Uterus (tissue), 4 donors: ENCODE measurements at places on chromosomes 4 and X. TPM values are rescaled to one million over a fixed set of nuclear protein-coding genes. Genes with fewer than 3 reads are reported as not detected.

The VAMP7 gene
- total RNA-seq, result 38.9 TPM

GRCh38 chrX:108438110-108438623 lies at the start of gene COL4A6:
Gene COL4A6, minus strand, starts transcription at chrX:108438422. Its CDS starts 226 bp downstream, at chrX:108438196.
- peak within 1 kb of the TSS; percentile 50 for H3K4me3 ChIP-seq
- no peaks in the 10 kb centered on the region for H3K4me1 ChIP-seq
- peaks cover 6% of the 10 kb centered on the region for H3K27me3 ChIP-seq
- peak; percentile 41 for DNase-seq
- peak within 1 kb of the TSS; percentile 79 for H3K27ac ChIP-seq
- H3K36me3 ChIP-seq, result no peaks in the 10 kb centered on the region

DNA sequence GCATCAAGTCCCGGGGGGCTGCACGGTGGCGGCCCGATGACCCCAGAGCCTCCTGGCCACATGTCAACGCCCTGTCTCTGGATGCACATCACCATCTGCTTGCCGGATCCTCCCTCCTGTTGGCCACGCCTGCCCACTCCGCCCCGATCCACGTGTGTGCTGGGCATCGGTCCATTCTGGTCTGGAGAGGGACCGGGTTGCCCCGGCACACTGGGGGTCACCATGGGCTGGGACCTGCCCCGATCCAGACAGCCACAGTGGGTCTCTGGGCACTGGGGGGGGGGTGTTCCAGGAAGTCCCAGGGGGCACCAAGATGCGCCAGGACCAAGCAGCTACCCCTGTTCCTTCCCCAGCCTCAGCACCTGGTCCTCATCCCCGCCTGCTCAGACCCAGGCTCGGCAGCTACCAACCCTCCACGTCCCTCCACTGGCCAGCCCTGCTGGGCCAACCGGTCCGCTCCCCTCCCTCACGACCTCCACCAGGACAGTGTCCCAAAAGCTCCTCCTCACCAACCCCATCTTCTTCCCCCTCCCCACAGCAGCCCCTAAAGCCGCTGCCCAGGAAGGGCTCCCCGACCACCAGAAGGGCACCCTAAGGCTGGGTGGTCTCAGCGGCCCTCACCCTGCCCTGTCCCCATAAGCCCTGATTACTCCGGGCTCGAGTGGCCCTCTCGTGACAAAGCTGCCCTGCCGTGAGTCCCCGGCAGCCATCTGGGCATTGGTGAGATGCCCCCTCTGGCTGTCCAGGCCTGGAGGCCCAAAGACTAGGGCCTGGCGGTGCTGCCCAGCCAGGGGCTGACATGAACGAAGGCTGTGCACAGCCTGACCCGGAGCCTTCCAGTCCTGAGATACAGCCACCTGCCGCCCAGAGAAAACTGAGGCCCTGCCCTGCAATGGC lies 4.6 kb downstream of the CTBP1 start:
- H3K27me3 ChIP-seq, result no peaks in the 10 kb centered on the region
- DNase-seq, result peak; percentile 52
- H3K27ac ChIP-seq, result no peak overlapping the region
- H3K4me1 ChIP-seq, result peaks cover 44% of the 10 kb centered on the region

The ATOH1 gene
- not detected for total RNA-seq

DNA sequence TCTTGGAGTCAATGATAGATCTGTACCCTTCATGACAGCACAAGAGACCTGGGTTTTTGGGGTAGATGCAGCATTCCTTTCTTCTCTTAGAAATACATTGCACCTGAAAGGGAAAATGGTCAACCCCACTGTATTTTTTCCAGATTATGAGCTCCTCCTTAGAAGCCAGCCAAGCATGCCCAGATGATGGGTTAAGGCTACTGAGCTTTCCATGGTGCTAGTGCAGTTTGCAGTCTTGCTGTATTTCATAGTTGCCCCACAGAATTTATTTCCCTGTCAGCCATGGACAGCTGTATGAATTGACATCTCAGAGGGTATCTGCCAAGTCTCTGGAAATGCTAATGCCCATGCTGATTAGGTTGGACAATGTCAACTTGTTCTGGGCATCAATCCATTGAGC lies 73.7 kb upstream of the H2AZ1 start:
- no peaks in the 10 kb centered on the region for H3K27me3 ChIP-seq
- DNase-seq, result no peak
- no peaks in the 10 kb centered on the region for H3K4me1 ChIP-seq
- H3K27ac ChIP-seq, result no peak overlapping the region
- H3K36me3 ChIP-seq, result no peaks in the 10 kb centered on the region

GRCh38 chr4:7462509-7462971 lies 27.8 kb upstream of the PSAPL1 start:
- H3K27me3 ChIP-seq, result no peaks in the 10 kb centered on the region
- H3K36me3 ChIP-seq, result no peaks in the 10 kb centered on the region
- H3K4me1 ChIP-seq, result no peaks in the 10 kb centered on the region
- H3K27ac ChIP-seq, result no peak overlapping the region
- H3K4me3 ChIP-seq, result no peak overlapping the region

DNA sequence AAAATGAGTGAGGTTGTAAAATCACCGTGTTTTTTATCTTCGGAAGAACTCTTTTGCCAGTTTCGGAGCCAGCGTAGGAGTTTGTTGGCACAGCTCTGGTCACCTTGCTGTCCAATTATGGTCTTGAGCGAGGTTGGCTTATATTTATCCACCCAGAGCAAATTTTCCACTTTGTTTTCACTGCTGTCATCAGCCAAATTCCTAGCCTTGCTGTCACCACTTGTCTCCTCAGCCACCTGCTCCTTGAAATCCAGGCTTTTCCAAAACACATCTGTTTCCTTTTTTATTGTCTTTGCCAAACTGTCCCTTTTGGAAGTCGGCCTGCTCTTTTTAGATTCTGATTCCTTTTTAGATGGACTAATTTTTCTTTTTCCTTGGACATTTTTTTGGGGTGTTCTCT lies 57.6 kb downstream of the RFC1 start:
- peak; percentile 14 for DNase-seq
- no peak overlapping the region for H3K27ac ChIP-seq
- no peaks in the 10 kb centered on the region for H3K36me3 ChIP-seq
- peaks cover 5% of the 10 kb centered on the region for H3K4me1 ChIP-seq
- no peaks in the 10 kb centered on the region for H3K27me3 ChIP-seq

- no peak for DNase-seq
- no peaks in the 10 kb centered on the region for H3K36me3 ChIP-seq
- no peaks in the 10 kb centered on the region for H3K4me1 ChIP-seq
- no peak overlapping the region for H3K4me3 ChIP-seq
Measured at GRCh38 chrX:85851418-85851817, 195.9 kb downstream of the CHM start.

- no peak for DNase-seq
- no peaks in the 10 kb centered on the region for H3K27me3 ChIP-seq
- no peaks in the 10 kb centered on the region for H3K36me3 ChIP-seq
- H3K4me3 ChIP-seq, result no peak overlapping the region
- no peak overlapping the region for H3K27ac ChIP-seq
Measured at GRCh38 chrX:45145492-45146215, 55.0 kb downstream of the DIPK2B start.

- no peaks in the 10 kb centered on the region for H3K36me3 ChIP-seq
- no peak overlapping the region for H3K27ac ChIP-seq
- H3K4me3 ChIP-seq, result no peak overlapping the region
Measured at GRCh38 chr4:150087006-150087405, 8.8 kb downstream of the DCLK2 start.

The CDS1 gene
- total RNA-seq, result not detected

The RTL3 gene
- 1.0 TPM for total RNA-seq

DNA sequence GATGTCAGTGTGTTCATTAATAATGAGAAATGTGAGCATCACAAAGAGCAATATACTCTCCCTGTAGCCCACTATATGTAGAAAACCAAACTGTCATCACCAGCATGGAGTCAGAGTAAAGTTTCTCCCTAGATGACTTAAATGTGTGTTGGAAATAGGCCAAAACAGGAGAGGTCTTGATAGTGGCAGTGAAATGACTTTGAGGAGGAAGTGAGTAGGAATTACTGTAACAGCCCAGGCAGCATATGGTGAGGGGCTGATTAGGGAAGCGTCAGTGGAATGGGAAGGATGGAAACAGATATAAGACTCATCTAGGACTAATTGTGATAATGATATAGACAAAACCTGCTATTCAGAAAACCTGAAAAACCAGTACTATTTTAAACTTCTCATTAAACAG lies 83.9 kb downstream of the ATXN3L start:
- no peaks in the 10 kb centered on the region for H3K4me1 ChIP-seq
- H3K4me3 ChIP-seq, result no peak overlapping the region
- no peak overlapping the region for H3K27ac ChIP-seq
- no peaks in the 10 kb centered on the region for H3K27me3 ChIP-seq
- H3K36me3 ChIP-seq, result no peaks in the 10 kb centered on the region

GRCh38 chr4:81431971-81432370 lies 39.7 kb downstream of the RASGEF1B start:
- H3K4me1 ChIP-seq, result no peaks in the 10 kb centered on the region
- H3K4me3 ChIP-seq, result no peak overlapping the region
- H3K27me3 ChIP-seq, result no peaks in the 10 kb centered on the region
- no peak overlapping the region for H3K27ac ChIP-seq
- no peak for DNase-seq
- H3K36me3 ChIP-seq, result no peaks in the 10 kb centered on the region
